ENCODE measurements at places on chromosomes 2 and 18.

- no peak for DNase-seq
These were observed 8.0 kb downstream of the TUBA3E start for GRCh38 chr2:130190237-130190636.

DNA sequence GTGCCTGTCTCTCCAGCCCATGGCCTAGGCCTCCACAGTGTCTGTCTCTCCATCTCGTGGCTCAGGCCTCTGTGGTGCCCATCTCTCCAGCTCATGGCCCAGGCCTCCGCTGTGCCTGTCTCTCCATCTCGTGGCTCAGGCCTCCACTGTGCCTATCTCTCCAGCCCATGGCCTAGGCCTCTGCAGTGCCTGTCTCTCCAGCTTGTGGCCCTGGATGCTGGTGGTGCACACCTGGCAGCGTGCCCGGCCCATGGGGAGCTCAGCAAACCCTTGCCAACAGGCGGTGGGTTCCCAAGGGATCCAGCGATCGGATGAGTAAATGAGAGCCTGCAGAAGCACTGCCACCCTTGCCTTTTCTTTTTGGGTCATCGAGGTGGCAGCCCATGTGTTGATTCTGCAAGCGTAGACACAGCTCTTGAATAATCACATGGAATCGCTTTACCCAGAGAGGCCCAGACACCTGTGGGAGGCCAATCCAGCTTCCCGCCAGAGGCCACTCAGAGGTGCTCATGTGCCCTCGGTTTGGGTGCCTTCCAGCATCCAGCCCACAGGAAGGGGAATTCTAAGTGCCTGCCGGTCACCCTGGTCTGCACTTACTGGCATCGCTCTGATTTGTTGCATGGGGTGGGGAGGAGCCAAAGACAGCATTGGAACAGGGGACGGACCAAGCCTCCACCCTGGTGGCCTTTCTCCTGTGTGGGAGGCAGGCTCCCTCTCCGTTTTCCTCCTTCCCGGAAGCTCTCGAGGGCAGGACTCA lies 101.8 kb upstream of the HDAC4 start:
- no peak for DNase-seq

DNA sequence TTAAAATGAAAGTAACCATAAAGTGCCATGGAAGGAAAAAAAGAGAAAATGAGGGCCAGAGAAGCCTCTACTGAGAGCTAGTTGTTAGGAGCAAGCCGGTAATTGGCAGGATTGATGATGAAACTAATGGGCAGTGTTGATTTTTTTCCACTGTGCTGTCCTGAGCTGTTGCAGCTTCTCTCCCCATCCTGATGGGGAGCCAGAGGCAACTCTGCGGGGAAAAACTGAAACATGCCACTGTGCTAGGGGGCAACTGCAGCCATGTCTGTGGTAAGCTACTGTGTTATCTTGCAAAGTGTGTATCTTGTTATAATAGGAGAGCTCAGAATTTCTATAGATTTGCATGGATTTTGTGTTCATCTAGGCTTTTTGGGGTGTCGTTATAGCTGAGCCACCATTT lies 487.9 kb downstream of the STK39 start:
- no peak for DNase-seq

- no peak for DNase-seq
These were observed 98.1 kb downstream of the THSD7B start for GRCh38 chr2:136863468-136863867.

DNA sequence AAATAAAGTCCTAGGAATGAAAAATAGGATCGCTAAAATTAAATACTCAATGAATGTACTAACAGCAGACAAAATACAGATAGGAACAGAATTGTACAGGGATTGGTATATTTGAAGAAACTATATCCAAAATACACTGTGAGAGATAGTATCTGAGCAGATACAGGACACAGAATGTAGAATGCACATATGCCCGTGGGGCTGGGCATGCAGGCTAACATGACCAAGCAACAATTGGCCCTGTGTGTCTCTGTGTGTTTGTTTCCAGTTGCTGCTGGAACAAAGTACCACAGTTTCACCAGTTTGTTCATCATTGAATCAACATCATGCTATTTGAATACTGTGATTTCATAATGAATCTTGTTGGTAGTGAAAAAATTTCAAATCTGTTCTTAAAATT lies 127.6 kb downstream of the PMAIP1 start:
- no peak for DNase-seq

DNA sequence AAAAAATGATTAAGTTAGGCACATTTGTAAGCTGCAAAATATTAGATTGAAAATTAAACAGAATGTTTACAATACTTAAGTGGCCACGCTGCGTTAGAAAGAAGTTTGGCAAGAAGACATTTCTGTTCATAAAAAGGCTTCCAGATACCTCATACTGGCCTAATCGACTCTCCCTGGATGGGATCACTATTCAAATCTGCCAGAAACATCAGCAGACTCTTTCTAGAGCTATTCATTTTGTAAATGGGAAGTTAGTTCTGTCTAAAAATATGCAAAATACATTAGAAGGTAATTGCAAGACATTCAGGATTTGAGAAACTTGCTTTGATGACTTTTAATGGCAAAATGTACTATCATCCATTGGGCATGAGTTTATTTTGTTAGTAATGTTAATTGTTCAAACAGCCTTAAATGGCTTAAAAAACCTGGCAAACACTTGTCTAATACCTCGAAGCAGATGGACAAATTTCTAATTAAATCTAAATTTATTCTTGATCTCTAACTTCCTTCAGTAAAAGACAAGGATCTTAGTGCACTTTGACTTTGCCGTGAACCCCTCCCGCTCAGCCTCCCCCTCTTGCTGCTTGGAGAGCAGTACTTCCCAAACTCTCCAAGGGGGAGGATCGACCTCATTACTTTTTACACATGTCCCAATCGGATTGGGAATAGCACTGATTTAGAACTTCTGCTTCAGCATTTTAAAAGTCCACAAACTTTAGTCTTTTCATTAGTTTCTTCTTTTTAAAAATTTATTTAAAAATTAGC lies 103.5 kb downstream of the SMIM21 start:
- no peak for DNase-seq

DNA sequence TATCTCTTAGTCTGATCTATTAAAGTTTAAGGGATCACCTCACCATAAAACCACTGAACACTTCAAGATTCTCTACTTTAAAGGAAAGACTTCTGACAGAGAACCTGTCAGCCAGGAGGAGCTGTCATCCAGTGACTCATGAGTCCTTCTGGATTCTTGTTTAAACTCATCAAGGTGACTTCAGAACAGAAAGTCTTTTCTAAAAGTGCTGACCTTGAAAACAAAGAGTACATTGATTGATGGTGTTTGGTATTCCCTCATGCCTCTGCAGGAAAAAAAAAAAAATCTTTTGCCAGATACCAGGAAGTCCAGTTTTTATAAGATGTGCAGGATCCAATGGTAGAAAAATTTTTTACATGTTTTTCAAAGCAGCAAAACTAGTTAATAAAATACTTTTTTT lies 12.3 kb downstream of the DSG2 start:
- DNase-seq: no peak

GRCh38 chr18:62612289-62612645 lies 89.4 kb downstream of the ZCCHC2 start:
- DNase-seq: no peak

DNA sequence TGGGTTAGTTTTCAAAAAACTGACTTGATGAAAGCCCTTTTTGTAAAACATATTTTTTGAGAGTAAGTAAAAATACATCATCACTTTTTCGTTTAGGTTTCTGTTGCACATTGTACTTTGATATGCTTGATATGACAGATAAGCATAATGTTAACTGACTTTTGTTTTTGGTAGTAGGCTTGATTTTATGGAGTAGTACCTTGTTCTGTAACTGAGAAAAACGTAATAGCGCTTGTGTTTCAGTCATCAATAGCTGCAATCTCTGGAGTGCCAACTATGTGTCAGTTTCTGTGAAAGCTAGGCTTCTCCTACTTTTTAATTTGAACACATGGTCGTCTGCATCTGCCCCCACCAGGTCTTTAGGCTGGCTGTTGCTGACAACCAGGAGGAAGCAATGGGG lies 1.3 kb downstream of the LCLAT1 start:
- no peak for DNase-seq

GRCh38 chr18:1045658-1046057 lies 141.0 kb downstream of the ADCYAP1 start:
- DNase-seq: no peak

GRCh38 chr2:134081238-134081938 lies 172.5 kb upstream of the MGAT5 start:
- DNase-seq: no peak

GRCh38 chr2:127700527-127701192 lies 637 bp upstream of the SFT2D3 start:
- DNase-seq: no peak

DNA sequence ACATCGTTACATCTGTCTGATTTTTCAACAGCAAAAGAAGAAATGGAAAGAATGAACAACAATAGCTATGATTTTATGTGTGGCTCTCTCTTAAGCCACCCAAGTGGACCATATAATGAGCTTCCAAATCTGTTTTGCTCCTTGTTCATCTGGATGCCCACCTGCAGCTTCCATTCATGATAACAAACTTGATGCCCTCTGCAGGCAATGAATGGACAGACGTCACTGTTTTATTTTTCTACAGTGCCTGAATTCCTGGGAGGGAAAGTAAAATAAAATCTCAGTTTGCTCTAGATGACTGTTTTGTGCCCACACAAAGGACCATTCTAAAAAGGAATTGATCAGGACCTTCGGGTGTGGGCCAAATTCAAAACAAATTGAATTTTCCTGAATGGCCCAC lies 5.0 kb downstream of the MREG start:
- no peak for DNase-seq

- DNase-seq: no peak
These were observed 54.8 kb upstream of the ASB18 start for GRCh38 chr2:236319036-236319435.

DNA sequence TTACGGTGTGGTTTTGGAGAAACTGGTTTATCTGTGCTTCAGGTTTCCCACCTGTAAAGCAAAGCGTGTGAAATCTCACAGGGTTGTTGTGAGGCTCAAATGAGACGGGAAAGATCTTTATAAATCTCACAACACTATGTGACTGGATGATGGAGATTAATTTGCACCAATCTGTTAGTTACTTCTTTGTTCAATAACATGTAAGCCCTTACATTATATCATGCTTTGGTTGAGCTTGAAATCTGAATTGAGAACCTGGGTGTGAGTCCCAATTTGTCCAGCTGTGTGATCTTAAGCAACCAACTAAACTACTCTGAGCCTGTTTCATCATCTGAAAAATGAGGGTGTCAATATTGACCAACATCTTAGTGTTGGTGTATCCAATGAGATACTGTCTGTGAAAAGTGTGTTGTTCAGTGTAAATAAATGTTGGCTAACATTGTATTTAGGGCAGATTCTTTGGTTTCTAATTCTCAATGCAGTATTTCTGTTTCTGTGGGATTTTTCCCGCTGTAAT lies 741 bp upstream of the GCKR start:
- no peak for DNase-seq

DNA sequence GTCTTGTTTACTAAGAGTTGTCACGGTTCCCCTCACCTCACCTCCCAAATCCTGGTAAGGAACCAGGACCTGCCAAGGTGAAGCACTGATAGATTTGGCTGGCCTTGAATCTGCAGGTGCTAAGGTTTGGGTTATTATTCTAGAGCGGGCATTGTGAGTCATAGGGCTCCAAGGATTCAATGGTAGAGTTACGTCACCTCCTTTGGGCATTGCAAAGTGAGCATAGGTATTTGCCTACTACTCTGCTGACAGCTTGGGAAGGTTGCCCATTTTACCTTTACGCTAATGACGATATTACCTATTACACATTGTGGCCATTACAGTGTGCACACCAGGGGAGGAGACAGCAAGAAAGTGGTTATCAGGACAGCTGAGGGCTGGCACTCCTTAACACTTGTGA lies 59.3 kb downstream of the SETBP1 start:
- no peak for DNase-seq

- DNase-seq: no peak
These were observed 13.5 kb downstream of the TNFRSF11A start for GRCh38 chr18:62338446-62339105.

- DNase-seq: no peak
These were observed 54.1 kb downstream of the DSC3 start for GRCh38 chr18:30988440-30988839.

DNA sequence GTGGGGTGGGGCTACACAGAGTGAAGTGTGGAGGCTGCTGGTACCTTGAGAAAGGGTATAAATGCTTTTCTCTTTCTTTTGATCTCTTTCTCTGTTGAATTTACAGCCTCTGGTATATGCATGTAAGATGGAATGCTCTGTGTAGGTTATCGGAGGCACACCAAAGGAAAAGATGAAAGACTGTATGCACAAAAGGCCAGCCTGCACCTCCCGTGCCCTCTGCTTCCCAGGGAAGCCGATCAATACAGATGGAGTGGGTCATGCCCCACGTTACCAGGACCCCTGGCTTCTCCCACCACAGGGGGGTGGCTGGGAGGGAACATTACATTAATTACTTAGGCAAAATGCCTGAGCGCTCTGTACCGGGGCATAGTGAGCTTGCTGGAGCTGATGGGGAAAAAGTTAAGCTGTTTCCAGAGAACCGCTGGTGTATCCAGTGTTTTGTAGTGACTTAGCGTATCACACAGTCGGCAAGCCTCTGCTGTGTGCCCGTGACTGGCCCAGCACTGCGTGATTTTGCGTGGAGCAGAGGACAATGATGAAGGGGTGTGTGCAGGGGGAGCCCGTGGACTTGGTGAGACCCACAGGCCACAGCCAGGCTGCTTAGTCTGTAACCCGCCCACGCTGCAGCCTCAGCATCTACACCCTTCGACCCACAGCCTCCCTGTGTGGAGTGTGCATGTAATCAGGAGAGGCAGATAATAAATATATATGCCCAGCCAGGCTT lies 8.0 kb downstream of the ALLC start:
- no peak for DNase-seq

DNA sequence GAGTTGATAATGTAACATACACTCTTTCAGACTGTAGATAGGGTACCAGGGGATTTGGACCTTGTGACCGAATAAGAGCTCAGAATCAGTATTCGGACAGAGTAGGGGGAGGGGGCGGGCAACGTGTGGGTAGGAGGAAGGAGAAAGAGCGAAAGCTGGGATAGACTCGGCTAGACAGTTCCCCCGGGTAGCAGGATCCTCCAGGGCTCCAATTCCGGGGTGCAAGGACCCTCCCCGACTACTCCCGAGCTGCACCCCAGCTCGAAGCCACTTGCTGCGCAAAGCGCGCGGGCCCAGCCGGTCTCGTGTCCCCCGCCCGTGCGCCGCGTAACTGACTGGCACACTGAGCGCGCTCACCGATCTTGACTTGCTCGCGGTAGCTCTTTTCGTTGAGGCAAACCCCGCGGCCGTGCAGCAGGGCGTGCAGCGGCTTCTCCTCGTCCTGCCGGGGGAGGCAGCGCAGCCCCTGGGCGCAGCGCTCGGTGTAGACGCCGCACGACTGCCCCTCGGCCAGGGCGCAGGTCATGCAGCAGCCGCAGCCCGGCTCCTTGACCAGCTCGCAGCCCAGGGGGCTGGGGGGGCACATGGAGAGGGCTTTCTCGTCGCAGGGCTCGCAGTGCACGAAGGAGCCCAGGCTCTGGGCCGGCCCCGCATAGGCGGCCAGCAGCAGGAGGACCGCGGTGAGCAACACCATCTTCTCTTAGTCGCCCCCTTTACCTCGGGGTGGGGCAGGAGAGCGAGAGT lies 1.1 kb downstream of the IGFBP5 start:
- peak; percentile 12 for DNase-seq

- DNase-seq: no peak
These were observed 121.8 kb upstream of the ZBTB14 start for GRCh38 chr18:5417342-5417741.

Data from activated naive CD4-positive, alpha-beta T cell (primary cell).